ENCODE measurements at places on chromosomes 4 and X. TPM values are rescaled to one million over a fixed set of nuclear protein-coding genes. Genes with fewer than 3 reads are reported as not detected.
A peak's percentile ranks its signal among the peaks of the same experiment; 100 is the strongest.

PGAM4 gene
- total RNA-seq: 0.77 TPM

ETDB gene
- not detected for total RNA-seq

GUCY1A1 gene
- 2.0 TPM for total RNA-seq

HSFX2 gene
- total RNA-seq: not detected

ZC4H2 gene
- 9.5 TPM for total RNA-seq

RIBC1 gene
- 0.66 TPM for total RNA-seq

NMU gene
- 0.66 TPM for total RNA-seq

ADGRL3 gene
- 4.4 TPM for total RNA-seq

LPAR4 gene
- total RNA-seq: 0.15 TPM

GAGE12F gene
- 0.99 TPM for total RNA-seq

PRRG1 gene
- 5.4 TPM for total RNA-seq

CCDC120 gene
- 11.8 TPM for total RNA-seq

DNA sequence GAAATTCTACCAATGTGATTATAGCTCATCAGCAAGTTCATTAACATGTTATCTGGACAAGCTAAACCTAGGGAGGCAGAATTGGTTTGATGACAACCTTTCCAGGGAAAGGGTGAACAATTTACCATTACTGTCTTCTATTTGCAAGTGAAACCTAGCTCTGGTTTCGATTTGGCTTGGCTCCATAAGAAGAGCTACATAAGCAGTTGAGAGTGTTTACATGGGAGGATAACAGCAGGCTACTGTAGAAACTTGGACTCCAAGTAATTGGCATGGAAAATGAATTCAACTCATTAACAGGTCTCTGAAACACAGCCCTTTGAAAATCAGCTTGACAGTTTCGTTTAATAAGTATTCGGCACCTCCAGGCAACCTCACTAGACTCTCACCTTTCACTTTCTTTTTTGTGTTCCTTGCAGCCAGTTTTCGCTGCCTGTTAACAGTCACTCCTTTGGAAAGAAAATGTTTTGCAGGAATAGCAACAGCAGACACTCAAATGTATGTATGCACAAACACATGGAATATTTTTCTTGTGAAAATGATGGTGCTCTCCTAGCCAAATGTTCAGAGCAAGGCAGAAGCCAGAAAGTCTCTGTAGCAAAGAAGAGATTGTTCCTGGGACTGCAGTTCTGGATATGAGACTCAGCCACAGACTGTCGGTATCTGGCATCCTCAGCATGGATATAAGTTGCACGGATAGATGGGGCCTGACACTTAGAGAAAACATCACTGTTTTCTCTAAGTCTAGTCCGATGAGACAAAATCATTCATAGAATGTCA is 27.5 kb downstream of the POU3F4 start:
- no peak for DNase-seq

DNA sequence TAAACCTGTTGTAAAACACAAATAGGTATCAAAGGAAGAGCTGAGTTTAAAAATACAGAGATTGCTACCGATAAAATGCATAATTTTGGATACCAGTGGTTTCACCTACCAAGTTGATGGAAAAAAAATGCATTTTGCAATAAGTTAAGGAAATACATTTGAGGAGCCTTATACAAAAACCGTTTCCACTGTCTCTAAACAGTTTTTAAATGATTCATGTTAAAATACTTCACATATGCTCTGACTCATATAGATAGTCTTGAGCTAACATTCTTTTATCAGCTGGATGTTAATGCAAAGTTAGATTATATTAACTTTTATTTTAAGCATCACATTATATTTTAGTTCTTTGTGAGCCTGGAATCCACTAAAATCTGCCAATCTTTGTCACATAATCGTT is 50.6 kb upstream of the ANKRD17 start:
- no peak for DNase-seq

DNA sequence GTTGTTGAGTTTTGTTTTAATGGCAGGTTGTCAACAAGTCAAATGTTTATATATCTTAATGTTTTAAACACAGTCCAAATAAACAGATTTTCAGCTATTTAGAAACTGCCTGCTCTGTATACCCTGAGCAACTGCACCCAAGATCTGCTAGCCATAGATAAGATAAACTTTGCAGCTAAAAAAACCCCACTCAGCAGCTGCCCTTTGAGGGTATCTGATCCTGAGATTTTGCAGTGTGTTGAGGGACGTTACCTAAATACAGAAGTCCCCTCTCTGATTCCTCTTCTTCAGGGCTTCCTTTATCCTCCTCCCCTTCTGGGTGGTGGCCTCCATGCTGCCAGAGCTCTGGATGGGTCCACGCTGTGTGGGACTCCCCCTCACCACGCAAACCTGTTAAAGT is 11.0 kb upstream of the FGG start:
- DNase-seq: no peak

- no peak for DNase-seq
Measured at GRCh38 chr4:61770456-61770855, 570.3 kb downstream of the ADGRL3 start.

DNA sequence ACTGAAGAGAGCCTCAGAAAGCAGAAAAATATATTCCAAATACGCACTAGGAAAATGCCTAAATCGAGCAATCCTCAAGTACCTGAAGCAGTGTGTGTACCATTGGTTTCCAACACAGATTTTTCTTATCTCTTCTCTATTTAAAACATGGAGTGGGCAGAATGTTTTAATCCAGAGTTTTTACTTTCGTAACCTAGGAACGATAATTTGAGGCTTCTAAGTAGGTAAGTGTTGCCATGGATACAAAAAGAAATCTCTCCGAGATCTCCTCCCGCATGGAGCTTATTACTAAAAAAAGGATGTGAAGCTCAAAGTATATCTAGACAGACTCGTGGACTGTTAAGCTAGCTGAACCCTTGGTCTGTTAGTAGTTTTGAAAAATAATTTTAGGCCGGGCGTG is 23.0 kb upstream of the OTUD4 start:
- DNase-seq: no peak

DNA sequence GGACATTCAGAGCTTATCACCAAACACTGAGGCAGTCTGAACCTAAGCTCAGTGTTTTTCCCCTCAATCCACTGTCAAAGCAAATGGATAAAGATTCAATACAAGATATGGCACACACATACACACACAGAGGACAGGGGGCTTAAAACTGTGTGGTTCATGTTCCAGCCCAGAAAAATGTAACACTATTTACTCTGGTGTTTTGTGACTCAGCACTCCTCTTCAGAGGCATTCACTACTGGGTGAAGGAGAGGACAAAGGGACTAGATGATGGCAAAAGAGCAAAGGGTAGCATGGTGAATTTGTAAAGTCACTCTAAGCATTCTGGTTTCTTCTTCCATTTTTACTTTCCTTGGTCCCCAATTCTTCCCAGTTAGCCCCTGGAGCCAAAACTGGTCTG is 120.3 kb downstream of the ARHGEF9 start:
- no peak for DNase-seq

- peak; percentile 22 for DNase-seq
Measured at GRCh38 chr4:177441061-177441802, 1.0 kb downstream of the AGA start.

GRCh38 chrX:41705680-41706374 is 17.1 kb downstream of the GPR34 start:
- DNase-seq: no peak

DNA sequence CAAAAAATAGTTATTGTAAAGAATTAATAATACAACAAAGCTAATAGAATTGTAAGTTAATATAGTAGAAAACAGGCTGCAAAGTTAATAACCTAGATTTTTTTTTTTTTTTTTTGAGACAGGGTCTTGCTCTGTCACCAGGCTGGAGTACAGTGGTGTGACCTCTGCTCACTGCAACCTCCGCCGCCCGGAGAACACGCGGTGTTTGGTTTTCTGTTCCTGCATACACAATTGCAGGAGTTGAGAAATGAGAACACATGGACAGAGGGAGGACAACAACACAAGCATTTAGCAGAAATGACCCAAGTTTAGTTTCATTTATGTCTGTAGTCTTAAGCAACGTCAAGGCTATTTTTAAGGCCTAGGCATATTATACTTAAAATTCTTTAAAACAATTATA is 145.9 kb upstream of the PCDH10 start:
- no peak for DNase-seq

GRCh38 chrX:7242613-7243012 is 94.7 kb upstream of the PUDP start:
- no peak for DNase-seq

- no peak for DNase-seq
Measured at GRCh38 chr4:122826079-122826527, 528 bp upstream of the FGF2 start.

DNA sequence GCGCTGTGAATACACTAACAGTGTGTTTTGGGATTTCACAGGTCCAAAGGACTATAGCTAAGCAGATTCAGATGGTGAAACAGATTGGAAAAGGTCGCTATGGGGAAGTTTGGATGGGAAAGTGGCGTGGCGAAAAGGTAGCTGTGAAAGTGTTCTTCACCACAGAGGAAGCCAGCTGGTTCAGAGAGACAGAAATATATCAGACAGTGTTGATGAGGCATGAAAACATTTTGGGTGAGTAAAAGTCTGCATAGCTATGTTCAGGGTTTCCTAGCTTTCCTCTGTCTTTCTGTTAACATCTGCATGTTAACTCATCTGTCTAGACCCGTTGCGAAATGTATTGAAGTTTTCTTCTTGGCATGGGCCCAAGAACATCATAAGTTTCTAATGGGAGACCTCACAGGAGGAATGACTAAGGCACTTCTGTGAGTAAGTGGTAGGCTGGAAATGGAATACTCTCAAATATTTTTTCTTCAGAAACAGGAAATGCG is 372.1 kb downstream of the BMPR1B start:
- peak; percentile 29 for DNase-seq

GRCh38 chr4:179195887-179196286 is 1753.7 kb upstream of the AGA start:
- no peak for DNase-seq

DNA sequence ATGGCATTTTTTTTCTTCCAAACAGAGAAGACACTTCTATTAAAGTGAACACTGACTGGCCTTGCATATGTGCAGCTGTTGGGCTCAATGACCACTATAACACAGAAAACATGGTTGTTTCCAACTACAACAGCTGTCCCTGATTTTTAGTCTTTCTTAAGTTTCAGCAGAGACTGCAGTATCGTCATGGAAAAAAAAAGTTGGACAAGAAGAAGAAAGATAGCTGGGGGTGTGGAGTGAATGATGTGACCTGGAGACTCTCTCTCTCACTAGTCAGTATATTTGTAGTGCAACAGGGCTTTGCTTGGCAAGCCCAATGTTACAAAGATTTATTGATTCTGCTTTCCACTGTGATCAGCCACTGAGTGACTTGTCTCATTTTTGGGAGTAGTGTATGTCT is 29.5 kb upstream of the C4orf54 start:
- no peak for DNase-seq

GRCh38 chrX:132716006-132716405 is 227.2 kb upstream of the MBNL3 start:
- DNase-seq: no peak

DNA sequence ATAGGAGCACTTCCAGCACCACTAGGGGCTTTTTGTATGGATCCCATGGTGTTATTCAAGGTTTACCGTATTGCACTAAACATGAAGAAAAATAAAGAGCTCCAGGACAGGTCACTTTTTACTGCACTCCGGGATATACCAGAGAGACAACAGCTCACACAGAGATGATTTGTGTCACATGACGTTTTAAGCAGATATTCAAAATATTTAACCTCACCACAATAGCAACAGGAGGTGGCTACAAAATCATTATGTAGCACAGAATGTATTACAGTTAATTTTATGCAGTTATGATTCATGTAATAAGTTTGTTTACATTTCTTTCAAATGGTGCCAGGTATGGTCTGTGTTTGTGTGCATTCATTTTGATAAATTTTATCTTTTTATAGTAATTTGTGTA is 100.6 kb downstream of the LUZP4 start:
- DNase-seq: no peak

DNA sequence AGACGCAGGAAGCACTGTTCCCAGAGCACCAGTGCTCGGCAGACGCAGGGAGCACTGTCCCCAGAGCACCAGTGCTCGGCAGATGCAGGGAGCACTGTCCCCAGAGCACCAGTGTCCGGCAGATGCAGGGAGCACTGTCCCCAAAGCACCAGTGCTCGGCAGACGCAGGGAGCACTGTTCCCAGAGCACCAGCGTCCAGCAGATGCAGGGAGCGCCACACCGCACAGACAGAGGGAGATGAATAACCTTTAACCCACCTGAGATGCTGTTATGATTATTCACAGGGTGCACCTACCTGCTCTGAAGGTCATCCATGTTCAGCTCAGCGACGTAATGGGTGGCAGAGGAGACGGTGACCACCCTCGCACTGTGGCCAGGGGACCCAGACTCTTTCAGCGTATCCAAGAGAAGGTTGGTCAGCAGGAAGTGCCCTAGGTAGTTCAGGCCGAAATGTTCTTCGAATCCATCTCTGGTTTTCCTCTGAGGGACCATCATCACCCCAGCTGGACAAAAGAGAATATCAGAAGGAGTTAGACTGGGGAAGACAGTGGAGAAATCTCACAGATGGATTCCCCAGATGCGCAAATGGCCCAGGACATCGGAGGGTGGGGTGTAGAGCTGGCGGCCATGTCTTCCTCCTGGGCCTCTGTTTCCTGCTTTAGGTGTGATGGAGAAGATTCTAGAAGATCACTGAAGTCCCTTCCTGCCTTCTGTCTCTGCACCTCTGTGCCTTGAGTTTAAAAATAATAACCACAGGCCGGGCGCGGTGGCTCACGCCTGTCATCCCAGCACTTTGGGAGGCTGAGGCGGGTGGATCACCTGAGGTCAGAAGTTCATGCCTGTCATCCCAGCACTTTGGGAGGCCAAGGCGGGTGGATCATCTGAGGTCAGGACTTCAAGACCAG is 234.1 kb downstream of the DHRSX start:
- no peak for DNase-seq

GRCh38 chr4:116531870-116532269 is 553.5 kb downstream of the TRAM1L1 start:
- no peak for DNase-seq

GRCh38 chrX:19798423-19798822 is 89.0 kb downstream of the SH3KBP1 start:
- no peak for DNase-seq

DNA sequence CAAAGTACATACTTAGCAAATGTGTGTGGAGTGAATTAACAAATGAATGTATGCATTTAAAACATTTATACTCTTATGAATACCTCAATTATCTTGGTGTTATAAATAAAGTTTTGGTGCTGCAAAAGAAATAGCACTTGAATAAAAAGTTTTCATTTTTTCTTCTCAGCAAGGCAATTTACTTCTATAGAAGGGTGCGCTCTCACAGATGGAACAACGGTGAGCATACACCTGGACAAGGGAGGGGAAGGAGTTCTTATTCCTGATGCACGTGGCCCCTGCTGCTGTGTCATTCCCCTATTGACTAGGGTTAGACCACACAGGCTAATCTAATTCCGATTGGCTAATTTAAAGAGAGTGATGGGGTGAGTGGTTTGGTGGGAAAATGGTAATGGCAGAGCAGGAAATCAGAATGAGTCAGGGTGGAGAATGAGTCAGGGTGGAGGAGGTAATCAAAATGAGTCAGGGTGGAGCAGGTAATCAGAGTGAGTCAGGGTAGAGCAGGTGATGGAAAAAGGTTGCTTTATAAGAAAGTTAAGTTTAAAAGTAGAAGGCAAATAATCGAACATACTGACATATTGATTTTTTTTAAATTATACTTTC is 28.2 kb upstream of the PGK1 start:
- DNase-seq: no peak
